Hematopoietic multipotent progenitor cell treated with erythropoietin and hydrocortisone succinate and interleukin-3 and kit ligand, for 6 days (in vitro differentiated cells): ENCODE measurements at places on chromosomes 12 and 14.

- DNase-seq, result no peak
These were observed 167.5 kb upstream of the NOVA1 start for GRCh38 chr14:26765301-26765700.

GRCh38 chr14:92759300-92759678 lies 10.9 kb upstream of the LGMN start:
- DNase-seq, result peak; percentile 68

- peak; percentile 58 for DNase-seq
These were observed 107.1 kb upstream of the ARID2 start for GRCh38 chr12:45622210-45622937.

GRCh38 chr12:57242691-57243454 lies 8.1 kb downstream of the STAC3 start:
- peak; percentile 66 for DNase-seq

GRCh38 chr12:67436230-67436629 lies 167.1 kb downstream of the CAND1 start:
- no peak for DNase-seq

GRCh38 chr12:91972896-91973295 lies 172.8 kb downstream of the BTG1 start:
- DNase-seq, result no peak

- no peak for DNase-seq
These were observed 233.6 kb downstream of the KTN1 start for GRCh38 chr14:55813630-55814029.
